Pulmonary artery endothelial cell (primary cell): ENCODE measurements at places on chromosomes 5 and 9. TPM values are rescaled to one million over a fixed set of nuclear protein-coding genes. Genes with fewer than 3 reads are reported as not detected.
A peak's percentile ranks its signal among the peaks of the same experiment; 100 is the strongest.

GRCh38 chr5:97135868-97136267 lies 6.5 kb downstream of the LIX1 start:
- no peak for DNase-seq

- DNase-seq: no peak
These were observed 128.1 kb upstream of the VLDLR start for GRCh38 chr9:2493529-2493928.

DNA sequence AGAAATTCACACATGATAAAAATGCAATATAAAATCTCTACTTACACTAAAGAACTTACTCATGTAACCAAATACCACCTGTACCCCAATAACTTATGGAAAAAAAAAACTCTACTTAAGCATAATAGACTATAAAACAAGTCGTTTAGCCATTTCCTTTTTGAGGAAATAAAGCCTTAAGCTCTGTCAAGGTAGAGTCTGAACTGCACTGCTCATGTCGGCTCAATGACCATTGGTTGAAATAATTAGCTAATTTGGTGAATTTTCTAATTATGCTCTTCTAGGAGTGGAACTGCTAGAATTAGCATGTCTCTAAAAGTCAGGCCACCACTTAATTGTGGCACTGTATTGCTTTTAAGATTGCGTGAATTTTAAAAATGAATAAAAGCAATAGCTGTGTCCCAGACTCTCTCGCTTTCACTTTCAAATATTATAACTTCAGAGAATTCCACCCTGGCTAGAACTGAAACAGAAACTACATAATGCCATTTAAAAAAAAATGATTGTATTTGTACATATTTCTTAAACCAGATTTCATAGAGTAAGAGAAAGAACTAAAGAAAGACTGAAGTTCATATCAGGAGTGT lies 113.0 kb upstream of the PCA3 start:
- no peak for DNase-seq

DNA sequence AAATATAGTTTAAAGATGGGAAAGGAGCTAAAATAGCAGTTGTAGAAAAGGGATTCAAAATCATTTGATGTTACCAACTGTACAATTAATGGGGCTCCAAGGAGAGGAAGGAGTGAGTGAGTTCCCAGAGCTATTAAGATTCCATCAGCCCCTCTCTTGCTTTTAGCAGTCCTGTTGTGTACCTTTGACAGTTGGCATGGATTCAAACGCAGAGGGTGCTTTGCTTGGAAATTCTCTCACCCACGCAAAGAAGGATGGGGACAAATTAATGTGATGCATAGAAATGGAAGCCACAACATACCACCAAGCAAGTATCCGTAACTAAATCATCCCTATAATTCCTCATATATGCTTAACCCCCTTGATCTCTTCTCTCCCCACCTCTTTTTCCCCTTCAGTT lies 461.3 kb downstream of the EBF1 start:
- DNase-seq: no peak

GRCh38 chr5:10567121-10567591 lies 3.3 kb downstream of the ANKRD33B start:
- no peak for DNase-seq

GRCh38 chr5:179795049-179795862 lies 1.5 kb downstream of the LTC4S start:
- no peak for DNase-seq

GRCh38 chr5:58767104-58767503 lies 184.2 kb downstream of the RAB3C start:
- no peak for DNase-seq

- no peak for DNase-seq
These were observed 305.4 kb upstream of the NUDT12 start for GRCh38 chr5:103867857-103868598.

- DNase-seq: no peak
These were observed 310.1 kb downstream of the PLK2 start for GRCh38 chr5:58149746-58150145.

DNA sequence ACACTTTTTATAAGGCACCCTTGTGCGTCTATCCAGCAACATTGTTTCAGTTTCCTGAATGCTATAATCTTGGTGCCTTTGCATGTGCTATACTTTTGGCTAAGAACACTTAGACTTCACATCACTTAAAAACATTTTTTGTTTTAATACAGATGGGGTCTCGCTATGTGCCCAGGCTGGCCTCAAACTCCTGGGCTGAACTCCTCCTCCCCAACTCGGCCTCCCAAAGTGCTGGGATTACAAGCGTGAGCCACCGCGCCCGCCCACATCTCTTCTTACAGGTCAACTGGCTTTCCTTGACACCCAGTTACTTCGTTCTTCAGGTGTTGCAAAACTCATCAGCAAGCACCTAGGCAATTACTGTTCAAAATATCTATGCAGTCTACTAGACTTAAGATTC lies 943 bp upstream of the ZNF131 start:
- DNase-seq: no peak

DNA sequence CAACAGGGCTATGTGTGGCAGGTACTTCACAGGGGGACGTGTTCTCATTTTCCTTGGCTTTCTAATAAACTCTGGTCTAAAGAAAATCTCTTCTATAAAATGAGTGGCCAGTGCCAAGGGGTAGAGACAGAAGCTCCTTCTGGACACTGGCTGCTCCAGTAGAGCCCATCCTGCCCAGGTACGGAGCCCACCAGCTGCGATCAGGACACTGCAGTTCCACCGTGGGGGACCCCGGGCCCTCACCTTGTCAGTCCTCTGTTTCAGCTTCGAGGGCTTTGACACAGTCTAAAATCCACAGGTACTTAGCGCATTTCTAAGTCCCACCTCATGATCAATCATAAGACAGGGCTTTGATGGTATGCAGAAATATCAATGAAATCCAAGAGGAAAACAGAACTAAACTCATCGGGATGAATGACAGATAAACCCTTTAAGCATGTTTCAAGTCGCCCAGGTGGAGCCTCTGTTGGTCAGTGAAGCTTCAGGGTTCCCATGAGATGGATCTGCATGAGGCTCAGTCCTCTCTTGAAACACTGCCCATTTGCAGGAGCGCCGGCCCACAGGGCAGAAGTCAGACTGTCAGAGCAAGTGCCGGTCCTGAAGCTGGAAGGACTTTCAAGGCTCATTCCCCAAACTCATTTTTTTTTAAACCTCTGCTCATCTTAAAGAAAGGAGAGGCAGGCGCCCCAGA lies 20.3 kb upstream of the TERT start:
- no peak for DNase-seq

DNA sequence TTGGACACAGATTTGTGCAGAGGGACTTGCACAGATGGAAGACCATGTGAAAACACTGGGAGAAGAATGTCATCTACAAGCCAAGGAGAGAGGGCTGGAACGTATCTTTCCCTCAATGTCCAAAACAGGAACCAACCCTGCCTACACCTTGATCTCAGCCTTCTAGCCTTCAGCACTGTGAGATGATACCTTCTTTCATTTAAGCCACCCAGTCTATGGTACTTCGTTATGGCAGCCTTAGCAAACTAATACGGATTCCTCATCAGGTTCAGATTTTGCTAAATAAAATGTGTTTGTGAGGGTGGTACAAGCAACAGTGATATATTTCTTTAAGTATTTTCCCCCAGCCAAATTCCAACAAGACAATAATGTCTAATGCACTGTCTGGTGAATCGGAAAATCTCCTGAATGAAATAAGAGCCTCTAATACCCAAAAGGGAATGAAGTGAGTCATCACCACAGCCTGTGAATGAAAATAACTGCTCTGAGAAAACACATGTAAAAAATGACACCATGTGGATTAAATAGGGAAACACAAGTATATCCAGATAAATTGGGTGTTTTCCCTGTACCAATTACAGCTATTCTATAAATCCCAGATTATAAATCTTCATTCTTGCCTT lies 182.8 kb upstream of the TARS1 start:
- DNase-seq: peak; percentile 17

DNA sequence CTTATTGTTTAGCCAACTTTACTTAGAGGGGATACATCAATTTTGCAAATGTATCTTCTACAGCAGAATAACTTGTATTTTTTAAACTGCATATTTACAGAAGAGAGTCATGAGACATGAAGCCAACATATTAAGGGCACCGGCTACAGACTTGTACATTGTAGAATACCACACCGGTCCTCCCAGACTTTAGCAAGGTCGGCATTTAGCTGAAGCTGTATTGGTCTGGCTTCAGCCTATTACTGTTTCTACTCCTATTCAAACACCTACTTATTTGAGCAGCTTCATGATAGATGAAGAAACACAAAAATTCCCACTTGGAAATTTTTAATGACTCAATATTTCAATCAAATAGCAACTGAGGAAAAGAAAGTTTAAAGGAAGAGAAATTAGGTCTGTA lies 33.0 kb downstream of the NR3C1 start:
- no peak for DNase-seq

DNA sequence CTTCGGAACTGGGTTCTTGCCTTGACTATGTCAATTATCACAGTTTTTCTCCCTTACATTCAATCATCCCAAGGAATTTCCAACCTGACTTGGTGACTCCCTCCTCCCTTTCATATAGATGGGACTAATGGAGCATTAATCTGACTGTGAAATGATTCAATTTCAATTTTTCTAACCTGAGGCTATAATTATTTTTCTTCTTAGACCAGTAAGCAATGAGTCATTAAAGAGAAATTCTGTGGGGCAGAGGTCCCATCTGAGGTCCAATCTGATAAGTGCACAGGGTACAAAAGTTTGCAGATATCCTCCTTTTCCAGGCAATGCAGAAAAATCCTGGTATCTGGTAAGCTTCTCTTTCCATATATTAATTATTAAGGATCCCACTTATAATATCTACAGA lies 18.9 kb downstream of the PDE4D start:
- DNase-seq: no peak

- no peak for DNase-seq
These were observed 85.8 kb downstream of the LHFPL2 start for GRCh38 chr5:78562714-78563330.

MIGA2 gene
- 23.4 and 37.2 TPM in 2 replicates for total RNA-seq

IL11RA gene
- 6.3 and 6.5 TPM in 2 replicates for total RNA-seq

ZDHHC11 gene
- total RNA-seq: 0.13 and 1.6 TPM in 2 replicates

PIP5K1B gene
- 0.04 and 0.13 TPM in 2 replicates for total RNA-seq

EMB gene
- not detected in 2 replicates for total RNA-seq

PCDHB12 gene
- 0.21 and 0.33 TPM in 2 replicates for total RNA-seq

ACTL7A gene
- total RNA-seq: not detected in 2 replicates

SYNPO gene
- 11.7 and 18.5 TPM in 2 replicates for total RNA-seq
